Activated CD8-positive, alpha-beta memory T cell treated with anti-CD3 and anti-CD28 coated beads for 24 hours (primary cell): ENCODE measurements at places on chromosomes 2 and 18.

DNA sequence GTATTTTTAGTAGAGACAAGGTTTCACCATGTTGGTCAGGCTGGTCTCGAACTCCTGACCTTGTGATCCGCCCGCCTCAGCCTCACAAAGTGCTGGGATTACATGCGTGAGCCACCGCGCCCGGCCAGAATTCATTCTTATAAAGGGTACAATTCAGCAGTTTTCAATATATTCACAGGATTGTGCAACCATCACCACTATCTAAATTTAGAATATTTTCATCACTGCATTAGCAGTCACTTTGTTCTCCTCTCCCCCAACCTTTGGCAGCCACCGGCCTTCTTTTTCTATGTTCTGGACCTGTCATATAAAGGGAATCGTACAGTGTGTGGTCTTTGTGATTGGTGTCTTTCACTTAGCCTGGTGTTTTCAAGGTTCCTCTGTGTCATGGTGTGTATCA lies 40.7 kb downstream of the TCF7L1 start:
- DNase-seq: no peak

DNA sequence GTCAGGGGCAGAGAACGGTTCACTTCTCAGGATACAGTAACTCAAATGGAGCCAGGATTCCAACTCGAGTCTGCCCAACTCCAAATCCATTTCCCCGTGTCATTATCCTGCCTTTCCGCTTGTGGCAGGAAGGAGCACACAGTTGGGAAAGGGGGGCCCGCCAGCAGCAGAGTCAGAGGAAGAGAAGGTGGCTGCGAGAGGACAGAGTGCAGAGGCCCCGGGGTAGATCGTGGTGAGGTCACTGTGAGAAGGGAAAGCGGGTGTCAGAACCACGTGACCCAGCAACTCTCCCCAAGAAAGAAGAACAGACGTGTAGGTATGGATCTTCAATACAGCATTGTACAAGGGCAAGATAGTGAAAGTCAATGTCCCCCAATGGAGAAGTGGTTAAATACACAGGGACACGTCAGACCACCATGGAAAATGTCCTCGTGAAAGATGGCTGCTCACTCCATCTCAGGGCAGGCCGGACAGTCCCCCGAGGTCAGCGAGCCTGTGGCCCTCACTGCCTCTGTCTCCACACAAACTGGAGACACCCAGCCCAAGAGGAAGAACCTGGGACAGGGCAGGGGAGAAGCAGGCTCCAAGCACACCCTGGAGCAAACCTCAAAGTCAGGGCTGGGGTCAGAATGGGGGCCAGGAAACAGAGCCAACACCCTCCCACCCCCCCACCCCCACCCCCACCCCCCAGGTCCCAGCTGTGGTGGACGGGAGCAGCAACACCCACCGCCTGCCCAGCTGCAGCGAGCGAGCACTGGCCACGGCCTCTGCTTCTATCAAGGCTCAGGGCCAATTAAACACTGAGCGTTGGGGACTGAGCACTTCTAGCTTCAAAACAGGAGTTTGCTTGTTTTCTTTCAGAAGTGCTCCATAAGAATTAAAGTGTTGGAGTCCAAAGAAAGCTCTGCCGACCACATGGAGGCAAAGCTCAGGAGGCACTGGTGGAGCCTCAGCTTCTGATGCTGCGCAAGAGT lies 92.7 kb downstream of the EIPR1 start:
- no peak for DNase-seq

- no peak for DNase-seq
These were observed 90.5 kb downstream of the TMEM17 start for GRCh38 chr2:62415518-62415917.

- no peak for DNase-seq
These were observed 28.6 kb upstream of the AP1S3 start for GRCh38 chr2:223865907-223866508.

- DNase-seq: no peak
These were observed 87.8 kb upstream of the DOCK10 start for GRCh38 chr2:225130093-225130492.

- DNase-seq: no peak
These were observed 185.5 kb downstream of the NOL4 start for GRCh38 chr18:34039201-34039600.

GRCh38 chr18:21265971-21266673 lies 24.1 kb downstream of the GREB1L start:
- DNase-seq: no peak

DNA sequence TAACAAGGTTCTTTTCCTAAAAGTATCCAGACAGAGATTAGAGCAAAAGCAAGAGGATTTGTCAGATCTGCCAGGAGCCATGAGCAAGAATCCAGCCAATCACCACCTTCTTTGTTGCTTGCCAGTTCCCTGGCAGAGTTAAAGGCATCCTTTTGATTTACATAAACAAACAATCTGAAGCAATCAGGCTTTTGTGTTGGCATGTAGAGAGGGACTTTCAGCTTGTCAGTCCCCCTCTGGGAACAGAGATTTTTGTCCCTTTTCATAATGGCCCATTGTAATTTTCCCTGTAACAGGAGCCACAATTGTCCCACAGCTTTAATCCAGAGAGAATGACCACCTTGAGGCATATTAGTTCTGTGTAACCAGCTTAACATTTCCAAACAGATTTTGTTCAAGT lies at the start of gene ERMN:
TSS of gene ERMN (minus strand) at position 39 of the 400 bp plus-strand sequence. CDS start 182 bp downstream, outside the sequence.
- no peak for DNase-seq
